ENCODE measurements at places on chromosomes 1 and 21. TPM values are rescaled to one million over a fixed set of nuclear protein-coding genes. Genes with fewer than 3 reads are reported as not detected.

The ROR1 gene
- 12.7 TPM for total RNA-seq

The NHLH2 gene
- under 0.01 TPM for total RNA-seq

The PADI2 gene
- total RNA-seq, result not detected

The TMEM82 gene
- not detected for total RNA-seq

The ST6GALNAC5 gene
- total RNA-seq, result 1.5 TPM

Measured in epithelial cell of umbilical artery (primary cell).